DND-41 (cell line): ENCODE measurements at places on chromosomes 5 and 9.

GRCh38 chr5:81749192-81749560 is 1.7 kb downstream of the SSBP2 start:
- peak; percentile 35 for DNase-seq

DNA sequence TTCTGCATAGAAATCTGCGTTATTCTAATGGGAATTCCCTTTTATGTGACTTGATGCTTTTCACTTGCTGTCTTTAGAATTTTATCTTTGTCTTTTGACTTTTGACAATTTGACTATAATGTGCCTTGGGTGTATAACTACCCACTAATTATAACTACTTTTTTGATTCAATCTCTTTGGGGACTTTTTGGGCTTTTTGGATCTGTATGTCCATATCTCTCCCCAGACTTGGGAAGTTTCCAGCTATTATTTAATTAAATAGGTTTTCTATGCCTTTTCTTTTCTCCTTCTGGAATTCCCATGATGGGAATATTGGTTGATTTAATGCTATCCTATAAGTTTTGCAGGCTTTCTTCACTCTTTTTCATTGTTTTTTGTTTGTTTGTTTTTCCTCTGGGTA is 57.9 kb downstream of the LRRTM2 start:
- DNase-seq: no peak

- no peak for DNase-seq
These were observed 80.2 kb downstream of the HTR4 start for GRCh38 chr5:148574167-148574566.

GRCh38 chr5:169006842-169007790 is 293.8 kb downstream of the SLIT3 start:
- DNase-seq: no peak

DNA sequence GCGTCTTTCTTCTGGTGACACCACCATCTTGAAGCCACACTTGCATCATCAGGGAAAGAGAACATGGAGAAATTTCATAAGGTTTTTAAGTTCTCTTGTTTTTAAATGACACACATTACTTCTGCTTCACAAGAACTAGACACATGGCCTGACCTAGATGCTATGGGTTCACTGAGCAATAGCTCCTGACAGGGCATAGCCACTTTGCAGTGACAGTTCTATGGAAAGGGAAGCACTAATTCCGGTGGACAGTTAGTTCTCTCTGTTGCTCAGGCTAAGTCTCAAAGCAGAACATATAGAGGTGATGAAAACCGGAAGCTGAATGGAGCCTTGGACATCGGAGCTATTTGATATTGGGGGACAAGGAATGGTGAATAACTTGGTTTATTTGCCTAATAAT is 940.1 kb upstream of the WWC1 start:
- no peak for DNase-seq

DNA sequence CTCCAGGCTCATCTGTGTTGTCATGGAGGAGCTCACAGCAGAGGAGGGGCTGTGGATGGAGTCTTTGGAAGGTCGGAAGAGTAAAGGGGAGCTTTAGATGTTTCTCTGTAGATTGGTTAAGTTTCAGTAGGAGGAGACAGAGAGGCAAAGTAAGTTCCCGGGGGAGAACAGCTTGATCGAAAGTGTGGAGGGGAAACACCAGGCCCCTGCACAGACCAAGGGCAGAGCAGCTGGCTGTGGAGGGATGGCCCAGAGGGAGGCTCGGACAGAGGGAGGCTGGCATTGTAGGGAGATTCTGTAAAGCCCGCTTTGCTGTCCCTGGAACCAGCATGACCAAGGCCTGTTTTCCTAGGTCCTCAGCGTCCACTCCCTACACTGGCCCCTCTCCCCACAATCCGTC is 5.3 kb upstream of the OR2V2 start:
- no peak for DNase-seq

- DNase-seq: no peak
These were observed 17.9 kb upstream of the SCGB3A2 start for GRCh38 chr5:147860641-147861025.

DNA sequence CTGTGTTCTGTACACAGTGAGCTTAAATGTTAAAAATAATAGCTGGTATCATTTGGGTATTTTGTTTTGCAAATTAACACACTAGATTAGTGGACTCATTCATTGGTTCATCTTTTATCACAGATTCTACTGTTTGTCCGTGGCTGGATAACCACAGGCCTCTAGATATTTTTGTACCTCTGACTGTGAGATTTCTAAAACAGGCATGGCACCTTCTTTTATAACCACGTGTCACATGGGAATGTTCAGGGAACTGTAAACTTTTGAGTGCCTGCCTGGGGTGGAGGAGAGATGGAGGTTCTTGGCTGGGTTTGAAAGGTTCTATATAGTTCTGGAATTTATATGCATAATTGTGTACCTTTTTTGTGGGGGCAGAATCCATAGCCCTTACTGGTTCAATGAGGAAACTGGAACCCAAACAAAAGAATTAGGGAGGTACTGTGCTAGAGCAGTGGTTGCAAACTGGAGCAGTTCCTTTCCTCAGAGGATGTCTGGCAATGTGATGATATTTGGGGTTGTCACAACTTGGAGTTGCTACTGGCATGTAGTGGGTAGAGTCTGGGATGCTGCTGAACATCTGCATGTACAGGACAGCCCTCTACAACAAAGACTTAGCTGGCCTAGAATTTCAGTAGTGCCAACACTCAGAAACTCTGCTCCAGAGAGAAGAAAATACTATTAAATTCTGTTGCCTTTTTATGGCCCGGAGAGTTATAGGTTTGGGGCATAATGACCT is 16.9 kb downstream of the TLE4 start:
- DNase-seq: no peak

GRCh38 chr9:124839612-124840299 is 13.5 kb upstream of the WDR38 start:
- DNase-seq: no peak
